ENCODE measurements at places on chromosomes 5 and 9. TPM values are rescaled to one million over a fixed set of nuclear protein-coding genes. Genes with fewer than 3 reads are reported as not detected.

DNA sequence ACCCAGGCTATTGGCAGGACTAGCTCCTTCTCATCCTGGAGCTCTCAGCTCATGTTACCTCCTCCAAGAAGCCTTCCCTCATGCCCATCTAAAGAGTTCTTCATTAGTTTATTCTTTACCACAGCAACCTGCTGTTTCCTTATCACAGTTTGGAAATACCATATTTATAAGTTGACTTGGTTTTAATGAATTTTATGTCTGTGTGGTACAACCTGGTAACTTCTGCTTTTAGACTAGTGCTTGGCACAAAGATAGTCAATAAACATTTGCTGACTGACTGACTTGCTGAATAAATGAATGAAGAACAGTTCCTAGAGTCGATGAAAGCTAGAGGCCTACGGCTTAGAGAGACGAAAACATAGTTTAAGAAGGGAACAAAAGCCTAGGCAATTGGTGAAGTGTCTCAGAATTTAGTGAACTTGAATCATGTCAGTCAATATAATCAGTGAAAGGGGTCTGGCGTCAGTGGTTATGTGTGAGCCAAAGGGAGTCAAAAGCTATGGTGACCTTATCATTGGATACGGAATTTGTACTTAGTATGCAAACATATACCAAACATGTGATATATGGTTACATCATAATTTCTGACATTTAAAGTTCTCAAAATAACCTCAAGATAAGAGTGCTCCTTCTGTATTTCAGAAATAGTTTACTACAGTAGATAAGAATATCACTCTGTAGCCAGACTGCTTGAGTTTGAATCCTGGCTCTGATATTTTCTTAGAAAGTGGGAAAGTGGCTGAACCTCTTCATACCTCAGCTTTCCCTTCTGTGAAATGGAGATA, 239.5 kb downstream of the MCTP1 start:
- H3K36me3 ChIP-seq = no peaks in the 10 kb centered on the region
- no peak for DNase-seq
- no peak overlapping the region for H3K4me3 ChIP-seq
- peaks cover 7% of the 10 kb centered on the region for H3K27me3 ChIP-seq
- H3K27ac ChIP-seq = no peak overlapping the region
- peaks cover 17% of the 10 kb centered on the region for H3K4me1 ChIP-seq

DNA sequence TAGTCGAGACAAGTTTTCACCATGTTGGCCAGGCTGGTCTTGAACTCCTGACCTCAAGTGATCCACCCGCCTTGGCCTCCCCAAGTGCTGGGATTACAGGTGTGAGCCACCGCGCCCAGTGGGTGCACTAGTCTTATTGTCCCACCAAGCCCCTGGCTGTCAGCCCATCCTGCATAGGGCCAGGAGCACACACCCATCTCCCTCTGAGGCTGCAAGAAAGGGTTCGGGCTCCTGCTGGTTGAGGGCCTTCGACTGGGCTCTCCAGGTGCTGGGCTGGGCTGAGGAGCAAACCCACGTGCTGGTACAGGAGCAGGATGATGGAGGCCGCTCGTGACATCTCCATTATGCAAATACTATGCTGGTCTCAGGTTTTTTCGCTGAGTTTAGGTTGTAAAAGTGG, 25.1 kb upstream of the RNF130 start:
- H3K27ac ChIP-seq = no peak overlapping the region
- H3K27me3 ChIP-seq = no peaks in the 10 kb centered on the region
- H3K4me1 ChIP-seq = no peaks in the 10 kb centered on the region
- no peaks in the 10 kb centered on the region for H3K36me3 ChIP-seq
- no peak overlapping the region for H3K4me3 ChIP-seq

SAXO1 gene
- not detected for total RNA-seq

SLC34A3 gene
- not detected for total RNA-seq

ROPN1L gene
- 0.39 TPM for total RNA-seq
